ENCODE measurements at places on chromosomes 7 and 10. TPM values are rescaled to one million over a fixed set of nuclear protein-coding genes. Genes with fewer than 3 reads are reported as not detected.

GRCh38 chr7:54709283-54709682 is 49.7 kb downstream of the SEC61G start:
- no peaks in the 10 kb centered on the region for H3K36me3 ChIP-seq
- H3K4me3 ChIP-seq: no peak overlapping the region
- no peak for DNase-seq
- no peak overlapping the region for H3K27ac ChIP-seq
- no peaks in the 10 kb centered on the region for H3K4me1 ChIP-seq

DNA sequence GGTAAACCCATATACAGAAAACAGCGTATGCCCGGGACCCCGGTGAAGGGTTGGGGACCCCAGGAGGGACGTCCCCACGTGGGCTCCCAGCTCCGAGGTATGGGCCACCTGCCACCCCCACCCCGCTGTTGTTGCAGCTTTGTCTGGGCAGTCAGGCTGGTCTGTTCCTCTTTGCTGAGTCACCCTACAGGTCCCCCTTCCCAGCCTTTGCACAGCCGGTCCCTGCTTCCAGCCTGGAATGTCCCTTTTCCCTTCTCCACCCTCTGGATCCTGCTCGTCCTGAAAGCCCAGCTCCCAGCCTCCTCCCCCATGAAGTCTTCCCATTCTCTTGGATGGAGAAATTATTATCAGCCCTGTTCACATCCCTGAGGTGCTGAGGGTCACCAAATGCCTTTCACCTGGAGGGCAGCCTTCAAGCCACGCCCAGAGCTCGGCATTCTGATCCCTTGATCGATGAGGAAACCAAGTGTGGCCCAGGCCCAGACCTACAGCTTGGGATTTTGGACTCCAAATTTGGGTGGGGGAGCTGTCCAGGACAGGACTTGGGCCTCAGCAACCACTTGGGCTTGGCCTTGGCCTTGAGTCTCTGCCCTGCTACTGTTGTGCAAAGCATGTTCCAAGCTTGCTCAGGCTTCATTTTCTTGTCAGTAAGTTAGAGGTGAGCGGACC is 2.6 kb downstream of the CLDN4 start:
- DNase-seq: peak; percentile 88
- H3K27ac ChIP-seq: peak overlapping the region; percentile 100
- no peaks in the 10 kb centered on the region for H3K36me3 ChIP-seq
- H3K27me3 ChIP-seq: no peaks in the 10 kb centered on the region
- H3K4me3 ChIP-seq: peak overlapping the region; percentile 95
- peaks cover 25% of the 10 kb centered on the region for H3K4me1 ChIP-seq

GRCh38 chr10:49747303-49747646 is 14.8 kb downstream of the OGDHL start:
- H3K4me3 ChIP-seq: no peak overlapping the region
- peaks cover 4% of the 10 kb centered on the region for H3K36me3 ChIP-seq
- no peaks in the 10 kb centered on the region for H3K27me3 ChIP-seq
- no peaks in the 10 kb centered on the region for H3K4me1 ChIP-seq
- DNase-seq: no peak
- H3K27ac ChIP-seq: no peak overlapping the region

GRCh38 chr10:13074563-13075451 is 25.2 kb upstream of the OPTN start:
- peak; percentile 52 for DNase-seq
- no peak overlapping the region for H3K4me3 ChIP-seq
- H3K36me3 ChIP-seq: no peaks in the 10 kb centered on the region
- no peaks in the 10 kb centered on the region for H3K4me1 ChIP-seq
- no peak overlapping the region for H3K27ac ChIP-seq
- peaks cover 5% of the 10 kb centered on the region for H3K27me3 ChIP-seq

Gene PON1
- polyA plus RNA-seq: 2.3 TPM

Gene LLCFC1
- 6.6 TPM for polyA plus RNA-seq

DNA sequence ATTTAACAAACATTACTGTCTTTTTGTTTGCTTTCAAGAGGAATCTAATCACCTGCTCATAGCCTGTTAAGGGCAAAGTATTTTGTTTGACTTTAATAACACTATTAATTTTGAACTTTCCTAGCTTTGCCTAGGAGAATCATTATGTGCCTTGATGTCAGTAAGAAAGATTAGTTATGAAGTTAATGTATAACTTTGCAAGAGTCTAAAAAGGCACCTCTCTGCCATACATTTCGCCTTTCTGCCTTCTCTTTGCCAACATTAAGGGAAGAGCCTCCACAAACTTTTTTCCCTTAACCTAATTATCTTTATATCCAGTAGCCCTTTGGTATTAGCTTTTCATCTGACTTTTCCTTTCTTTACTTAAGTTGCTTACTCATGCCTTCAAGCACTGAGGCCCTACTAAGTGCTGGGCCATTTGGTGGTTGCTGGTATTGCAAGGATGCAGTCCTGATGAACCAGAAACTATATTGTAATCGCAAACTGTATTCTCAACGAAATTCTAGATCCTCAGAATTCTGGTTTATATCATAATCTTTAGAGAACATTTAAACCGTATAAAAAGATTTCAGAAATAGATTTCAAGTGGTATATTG is 108.5 kb downstream of the SND1 start:
- no peak for DNase-seq
- H3K4me3 ChIP-seq: no peak overlapping the region
- no peaks in the 10 kb centered on the region for H3K27me3 ChIP-seq
- peaks cover 8% of the 10 kb centered on the region for H3K4me1 ChIP-seq

Gene RTKN2
- polyA plus RNA-seq: 5.7 TPM

- no peak for DNase-seq
- H3K27me3 ChIP-seq: no peaks in the 10 kb centered on the region
- no peak overlapping the region for H3K4me3 ChIP-seq
- H3K27ac ChIP-seq: no peak overlapping the region
- H3K36me3 ChIP-seq: peaks cover 3% of the 10 kb centered on the region
Measured at GRCh38 chr7:55101359-55101758, 82.5 kb downstream of the EGFR start.

DNA sequence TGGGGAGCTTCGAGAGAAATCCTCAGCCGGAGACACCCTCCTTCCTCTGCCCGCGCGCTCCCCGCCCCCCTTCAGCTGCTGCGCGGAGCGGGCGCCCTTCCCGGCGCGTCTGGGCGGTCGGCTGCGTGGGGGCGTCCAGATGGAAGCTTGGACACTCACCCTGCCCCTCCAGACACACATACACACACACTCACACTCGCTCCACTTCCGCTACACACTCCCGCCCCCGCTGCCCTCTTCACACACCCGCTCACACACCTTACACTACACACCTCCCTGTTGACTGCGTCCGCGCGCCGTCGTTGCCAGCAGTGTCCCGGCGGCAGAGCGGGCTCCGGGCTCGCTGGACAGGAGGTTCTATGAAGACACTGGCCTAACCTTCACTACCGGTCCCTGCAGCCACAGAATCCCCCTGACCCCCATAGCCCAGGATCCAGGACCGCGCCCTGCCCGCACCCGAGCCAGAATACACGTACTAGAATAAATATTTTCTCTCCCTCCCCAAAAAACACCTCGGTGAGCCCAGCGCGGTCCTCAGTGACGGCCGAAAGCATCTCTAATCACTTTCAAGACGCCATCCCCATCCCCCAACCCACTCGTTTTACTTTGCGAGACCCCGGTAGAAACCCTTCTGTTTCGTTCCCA is 1.1 kb upstream of the EGR2 start:
- H3K27me3 ChIP-seq: peaks cover 72% of the 10 kb centered on the region
- H3K27ac ChIP-seq: peak overlapping the region; percentile 94
- DNase-seq: peak; percentile 31
- H3K4me1 ChIP-seq: peaks cover 23% of the 10 kb centered on the region

- no peaks in the 10 kb centered on the region for H3K27me3 ChIP-seq
- no peaks in the 10 kb centered on the region for H3K4me1 ChIP-seq
- no peak overlapping the region for H3K27ac ChIP-seq
- no peak overlapping the region for H3K4me3 ChIP-seq
- no peak for DNase-seq
- no peaks in the 10 kb centered on the region for H3K36me3 ChIP-seq
Measured at GRCh38 chr7:88586219-88586618, 173.3 kb upstream of the ZNF804B start.

DNA sequence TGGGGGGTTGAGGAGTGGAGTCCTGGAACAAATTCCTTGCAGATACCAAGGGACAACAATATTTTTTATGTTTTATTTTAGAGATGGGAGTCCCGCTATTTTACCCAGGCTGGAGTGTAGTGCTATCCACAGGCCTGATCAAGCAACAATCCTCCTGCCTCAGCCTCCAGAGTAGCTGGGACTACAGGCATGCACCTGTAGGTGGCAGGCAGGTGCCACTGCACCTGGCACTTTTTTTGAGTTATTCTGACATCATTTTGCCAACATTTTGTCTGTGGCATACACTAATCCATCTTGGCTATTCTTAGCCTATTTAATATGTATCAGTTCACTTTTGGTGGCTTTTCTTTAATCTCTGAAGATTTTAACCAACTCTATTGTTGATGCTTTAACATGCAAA is 317.8 kb upstream of the MTPN start:
- H3K4me3 ChIP-seq: no peak overlapping the region
- H3K27ac ChIP-seq: no peak overlapping the region
- no peaks in the 10 kb centered on the region for H3K27me3 ChIP-seq
- no peak for DNase-seq

DNA sequence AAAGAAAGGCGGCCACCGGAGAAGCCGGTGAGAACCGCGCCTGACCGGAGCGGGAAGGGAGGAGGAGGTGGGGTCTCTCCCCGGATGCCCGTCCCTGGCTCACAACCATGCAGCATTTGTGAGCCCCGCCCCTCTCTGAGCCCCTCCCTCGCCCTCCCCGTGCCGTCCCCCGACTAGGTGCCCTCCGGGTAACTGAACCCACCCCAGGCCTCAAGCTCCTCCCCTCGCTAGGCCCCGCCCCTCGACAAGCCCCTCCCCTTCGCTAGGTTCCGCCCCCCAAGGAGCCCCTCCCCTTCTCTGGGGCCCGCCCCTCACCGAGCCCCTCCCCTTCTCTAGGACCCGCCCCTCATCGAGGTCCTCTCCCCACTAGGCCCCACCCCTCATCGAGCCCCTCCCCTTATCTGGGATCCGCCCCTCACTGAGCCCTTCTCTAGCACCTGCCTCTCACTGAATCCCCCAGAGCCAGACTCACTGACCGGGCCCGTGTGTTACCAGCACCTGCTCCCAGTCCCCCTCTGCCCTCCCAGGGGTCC is 42.2 kb upstream of the HSPB1 start:
- no peak for DNase-seq
- H3K4me3 ChIP-seq: no peak overlapping the region
- H3K4me1 ChIP-seq: no peaks in the 10 kb centered on the region

DNA sequence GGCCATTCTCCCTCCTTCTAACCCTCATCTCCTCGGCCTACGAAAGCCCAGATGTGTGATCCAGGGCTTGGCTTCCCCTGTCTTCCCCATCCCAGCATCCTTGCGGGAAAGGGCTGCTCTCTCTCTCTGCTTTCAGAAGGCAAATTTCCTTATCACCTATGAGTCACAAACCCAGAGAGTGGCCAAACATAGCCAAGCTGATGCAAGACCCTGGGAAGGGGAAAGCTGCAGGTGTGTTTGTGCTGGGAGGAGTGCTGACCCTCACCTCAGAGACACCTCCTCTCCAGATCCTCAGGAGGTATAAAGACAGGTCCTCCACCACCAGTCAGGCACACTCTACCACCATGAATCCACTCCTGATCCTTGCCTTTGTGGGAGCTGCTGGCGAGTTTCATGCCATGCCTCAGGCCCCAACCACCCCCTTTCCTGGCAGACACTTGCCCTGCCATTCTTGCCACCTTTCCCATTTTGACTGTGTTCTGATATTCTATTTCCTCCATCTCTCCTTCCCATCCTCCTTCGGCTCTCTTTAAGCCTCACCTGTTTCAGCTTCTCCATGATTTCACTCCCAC is 10.6 kb upstream of the PRSS2 start:
- no peaks in the 10 kb centered on the region for H3K36me3 ChIP-seq
- no peaks in the 10 kb centered on the region for H3K4me1 ChIP-seq
- no peak overlapping the region for H3K4me3 ChIP-seq
- DNase-seq: no peak
- peaks cover 2% of the 10 kb centered on the region for H3K27me3 ChIP-seq

DNA sequence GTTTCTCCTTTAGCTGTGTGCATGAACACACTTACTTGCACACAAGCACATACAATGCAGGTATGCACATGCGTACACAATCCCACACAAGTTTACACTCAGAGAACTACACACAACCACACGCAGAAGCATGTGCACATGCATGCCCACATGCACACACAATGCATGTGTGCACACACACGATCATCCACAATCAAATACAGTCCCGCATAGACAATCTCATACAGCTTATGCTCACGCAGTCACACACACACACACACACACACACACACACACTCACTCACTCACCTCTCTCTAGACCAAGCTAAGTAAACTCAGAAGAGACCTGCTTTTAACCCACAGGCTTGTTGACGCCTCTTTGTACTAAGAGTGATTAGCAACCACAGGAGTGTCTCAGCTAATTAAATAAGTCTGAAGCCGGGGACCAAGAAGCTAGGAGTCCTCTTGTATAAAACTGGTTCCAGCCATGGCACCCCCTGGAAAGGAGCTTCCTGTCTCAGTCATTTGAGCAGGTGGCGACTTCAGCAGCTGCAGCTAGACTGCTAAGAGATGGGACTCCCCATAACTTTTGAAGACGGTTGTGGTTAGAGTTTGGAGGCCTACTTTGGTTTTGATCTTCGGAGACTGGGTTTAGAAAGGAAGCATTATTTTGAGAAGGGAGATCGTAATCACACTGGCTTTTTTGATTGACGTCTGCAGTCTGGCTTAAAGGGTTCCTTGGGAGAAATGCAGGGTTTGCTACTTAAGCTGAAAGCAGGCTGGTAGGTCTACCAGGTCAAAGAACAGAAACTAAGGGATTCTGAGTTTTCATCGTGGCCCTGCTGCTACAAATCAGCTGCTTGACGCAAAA is 82.3 kb upstream of the ADRB1 start:
- no peaks in the 10 kb centered on the region for H3K36me3 ChIP-seq
- DNase-seq: peak; percentile 58
- H3K4me3 ChIP-seq: no peak overlapping the region

DNA sequence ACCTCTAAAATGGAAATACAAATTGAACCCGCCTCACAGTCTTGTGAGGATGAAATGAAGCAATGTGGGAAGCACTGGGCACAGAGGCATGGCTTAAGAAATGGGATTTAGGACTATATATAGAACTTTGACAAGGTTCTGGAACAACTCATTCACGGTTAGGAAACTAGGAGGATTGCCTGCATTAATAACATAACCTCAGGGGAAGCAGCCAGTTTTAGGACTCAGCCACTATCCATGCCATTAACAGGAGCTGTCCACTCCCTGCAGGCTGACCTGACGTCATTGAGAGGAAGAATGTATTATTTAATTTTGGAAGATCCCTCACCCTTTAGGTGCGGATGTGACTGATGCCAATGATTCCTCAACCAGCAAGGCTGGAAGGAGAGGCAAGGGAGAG is 34.8 kb downstream of the ITGB8 start:
- H3K36me3 ChIP-seq: peaks cover 40% of the 10 kb centered on the region
- no peaks in the 10 kb centered on the region for H3K4me1 ChIP-seq
- H3K4me3 ChIP-seq: no peak overlapping the region
- H3K27ac ChIP-seq: no peak overlapping the region

DNA sequence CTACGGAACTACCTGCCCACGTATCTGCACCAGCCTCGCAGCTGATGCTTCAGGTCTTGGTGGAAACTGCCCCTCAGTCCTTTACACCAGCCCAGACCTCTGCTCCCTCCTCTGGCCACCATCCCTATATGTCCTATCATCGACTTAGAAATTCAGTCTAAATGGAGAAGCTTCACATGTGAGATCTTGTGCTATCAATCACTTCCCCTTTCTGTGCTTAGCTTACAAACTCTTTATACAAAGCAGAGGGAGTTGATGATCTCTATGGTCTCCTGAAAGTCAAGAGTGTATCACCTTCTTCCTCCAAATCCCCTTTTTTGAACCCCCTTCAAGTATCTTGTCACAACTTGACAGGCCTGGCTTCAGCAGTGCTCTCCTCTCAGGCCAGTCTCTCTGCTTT is 30.7 kb downstream of the ZNF777 start:
- H3K27ac ChIP-seq: no peak overlapping the region
- no peak overlapping the region for H3K4me3 ChIP-seq
- H3K27me3 ChIP-seq: no peaks in the 10 kb centered on the region
- DNase-seq: no peak
- H3K36me3 ChIP-seq: peaks cover 36% of the 10 kb centered on the region
- no peaks in the 10 kb centered on the region for H3K4me1 ChIP-seq
